ENCODE measurements at places on chromosomes 11 and 22.

GRCh38 chr11:1153105-1153950, 4.4 kb upstream of the MUC5AC start:
- DNase-seq, result no peak

GRCh38 chr11:131300439-131300717, 70.0 kb upstream of the NTM start:
- no peak for DNase-seq

- no peak for DNase-seq
These were observed 149.3 kb downstream of the FBXO7 start for GRCh38 chr22:32623943-32624342.

DNA sequence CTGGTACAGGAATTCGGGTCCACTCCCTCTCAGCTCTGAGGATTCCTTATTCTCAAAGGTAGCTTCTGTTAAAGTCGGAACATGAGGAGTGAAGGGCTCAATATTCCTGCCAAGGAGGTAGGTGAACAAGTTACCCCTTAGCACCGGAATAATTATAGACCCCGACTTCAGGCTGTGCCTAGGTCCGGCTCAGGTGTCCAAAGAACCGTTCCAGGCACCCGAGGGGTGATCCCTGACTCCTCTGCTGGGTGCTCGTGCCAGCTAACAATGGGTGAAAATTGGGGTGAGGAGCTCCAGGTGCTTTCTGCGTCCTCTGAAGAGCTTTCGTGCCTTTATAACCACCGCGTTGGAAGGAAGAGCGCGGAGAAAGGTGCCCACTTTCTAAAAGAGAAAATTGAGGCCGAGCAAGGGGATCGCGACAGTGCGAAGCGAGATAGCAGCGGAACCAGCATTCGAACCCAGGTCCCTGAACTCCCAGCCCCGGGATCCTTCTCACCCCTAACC, 393 bp downstream of the CYB561A3 start:
- DNase-seq, result no peak

GRCh38 chr11:68651208-68651984, 32.9 kb upstream of the GAL start:
- no peak for DNase-seq

DNA sequence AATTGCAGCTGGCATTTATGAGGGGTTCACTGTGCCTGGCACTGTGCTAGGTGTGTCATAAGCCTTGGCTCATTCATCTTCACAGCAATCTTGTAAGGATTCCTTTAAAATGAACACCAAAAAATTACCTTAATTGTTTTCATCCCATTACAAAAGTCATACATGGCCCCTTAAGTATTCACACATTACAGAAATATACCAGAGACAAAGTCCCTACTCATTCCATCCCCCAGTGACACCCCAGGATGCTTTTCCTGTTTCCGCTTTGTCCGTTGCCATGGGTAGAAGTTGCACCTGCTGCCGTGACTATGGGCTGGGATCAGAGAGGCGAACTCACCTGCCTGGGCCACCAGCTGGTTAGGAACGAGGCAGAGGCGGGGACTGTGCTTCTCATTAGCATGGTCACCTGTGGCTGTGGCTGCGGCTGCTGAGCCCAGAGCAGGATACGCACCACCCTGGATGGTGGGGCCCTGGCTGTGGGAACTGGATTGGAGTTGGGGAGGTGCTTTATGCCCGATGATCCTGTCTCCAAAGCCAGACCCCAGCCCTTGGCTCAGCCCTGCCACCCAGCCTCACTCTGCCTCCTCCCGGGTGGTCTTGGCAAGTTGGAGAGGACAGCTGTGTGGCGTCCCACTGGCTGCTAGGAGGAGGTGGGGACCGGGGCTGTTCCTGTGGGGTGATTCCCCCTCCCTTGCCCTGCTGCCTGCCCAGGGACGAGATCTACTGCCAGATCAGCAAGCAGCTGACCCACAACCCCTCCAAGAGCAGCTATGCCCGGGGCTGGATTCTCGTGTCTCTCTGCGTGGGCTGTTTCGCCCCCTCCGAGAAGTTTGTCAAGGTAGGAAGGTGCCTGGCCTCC, 60.8 kb downstream of the MYO7A start:
- no peak for DNase-seq

- DNase-seq, result no peak
These were observed 19.9 kb upstream of the CLDN5 start for GRCh38 chr22:19543970-19544708.

DNA sequence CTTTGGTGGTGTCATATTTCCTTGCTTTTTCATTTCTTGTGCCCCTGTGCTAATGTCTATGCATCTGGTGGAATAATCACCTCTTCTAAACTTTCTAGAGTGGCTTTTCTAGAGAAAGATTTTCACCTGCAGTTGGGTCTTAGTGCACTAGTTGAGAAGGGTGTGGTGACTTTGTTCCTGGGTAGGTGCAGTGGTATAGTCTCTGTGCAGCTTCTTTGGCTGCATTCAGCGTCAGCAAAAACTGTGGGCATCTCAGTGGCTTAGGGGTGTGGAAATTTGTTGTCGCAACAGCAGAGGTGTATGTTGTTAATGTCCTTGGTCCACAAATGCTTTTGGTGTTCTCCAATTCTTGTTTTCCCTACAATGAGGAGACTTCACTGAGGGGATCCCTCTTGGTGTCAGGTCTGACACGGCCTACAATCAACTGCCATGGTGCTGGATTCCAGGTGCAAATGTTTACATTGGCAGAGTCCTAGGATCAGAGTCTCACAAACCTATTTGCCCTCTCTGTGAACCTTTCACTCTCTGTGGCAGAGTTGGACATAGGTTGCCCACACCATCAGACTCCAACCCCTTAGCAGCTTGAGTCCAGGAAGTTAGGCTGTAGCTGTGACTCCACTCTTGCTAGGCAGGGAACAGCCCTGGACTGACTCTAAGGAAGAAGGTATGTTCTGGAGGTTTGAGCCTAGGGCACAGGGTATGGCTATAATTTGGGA, 48.8 kb downstream of the GDPD4 start:
- DNase-seq, result no peak

GRCh38 chr11:92885600-92885999, 83.9 kb upstream of the MTNR1B start:
- DNase-seq, result no peak

DNA sequence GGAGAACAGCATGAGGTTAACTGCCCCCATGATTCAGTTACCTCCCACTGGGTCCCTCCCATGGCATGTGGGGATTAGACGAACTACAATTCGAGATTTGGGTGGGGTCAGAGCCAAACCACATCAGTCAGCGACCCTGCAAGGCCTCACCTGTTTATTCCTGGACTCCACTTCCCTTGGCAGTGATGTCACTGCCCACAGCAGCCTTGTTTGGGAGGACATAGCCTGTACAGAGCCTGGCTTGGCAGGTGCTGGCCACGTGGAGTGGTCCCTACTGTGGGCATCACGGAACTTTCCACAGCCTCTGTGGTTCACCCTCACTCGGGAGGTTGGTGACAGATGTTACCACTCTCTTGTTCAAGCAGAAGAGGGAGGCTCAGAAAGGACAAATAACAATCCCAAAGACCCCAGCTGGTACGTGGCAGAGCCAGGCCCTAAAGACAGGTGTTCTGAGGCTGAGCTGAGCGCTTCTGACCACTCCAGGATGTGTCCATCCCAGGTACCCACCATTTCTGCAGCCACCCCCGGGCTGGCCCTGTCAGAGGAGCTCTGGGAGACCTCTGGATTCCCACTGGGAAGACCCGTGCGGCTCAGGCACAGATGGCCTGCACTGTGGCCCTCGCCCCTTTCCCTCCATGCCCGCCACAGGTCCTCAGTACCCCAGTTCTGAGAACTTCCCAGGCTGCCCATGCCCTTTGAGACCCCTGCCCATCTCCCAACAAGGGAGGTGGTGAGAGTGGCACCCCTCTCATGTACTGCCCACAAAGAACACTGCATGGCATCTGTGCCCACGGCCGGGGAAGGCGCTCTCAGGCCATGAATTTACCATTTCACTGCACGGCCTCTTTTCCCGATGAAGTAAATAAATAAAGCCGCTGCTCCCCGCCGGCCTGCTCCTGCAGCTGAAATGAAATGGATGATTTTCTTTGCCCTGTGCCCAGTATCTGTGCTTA, 605.8 kb downstream of the TBC1D22A start:
- DNase-seq, result no peak

GRCh38 chr11:70476669-70477068, 78.3 kb downstream of the CTTN start:
- DNase-seq, result no peak

DNA sequence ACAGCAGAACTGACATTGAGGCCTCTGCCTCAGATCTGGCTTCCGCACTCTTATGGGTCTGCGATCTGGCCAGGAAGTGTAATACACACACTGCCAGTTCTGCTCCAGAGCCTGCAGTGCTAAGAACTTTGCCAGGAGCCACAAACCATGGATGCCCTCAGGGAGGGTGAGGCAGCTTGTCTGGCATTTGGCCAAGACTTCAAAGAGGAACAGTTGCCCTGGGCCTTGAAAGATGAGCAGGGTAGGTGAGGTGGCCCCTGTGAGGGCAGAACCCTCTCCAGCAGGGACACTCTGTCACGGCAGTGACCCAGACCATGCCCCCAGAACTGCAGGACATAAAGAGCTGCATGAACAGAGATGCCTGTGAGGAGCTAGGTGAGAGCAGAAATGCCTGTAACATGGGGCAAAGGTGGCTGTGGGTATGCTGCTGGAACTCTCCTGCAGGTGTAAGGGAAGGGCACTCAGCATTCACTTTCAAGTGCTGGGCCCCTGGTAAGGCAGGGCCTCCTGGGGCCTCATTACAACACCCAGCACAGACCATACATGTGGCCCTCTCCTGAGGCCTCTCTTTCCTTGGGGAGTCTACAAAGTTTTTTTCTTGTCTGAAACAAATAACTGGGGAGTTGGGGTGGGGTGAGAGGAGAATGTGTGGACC, 47.3 kb downstream of the NEU3 start:
- no peak for DNase-seq

- DNase-seq, result no peak
These were observed 20.5 kb upstream of the AMOTL1 start for GRCh38 chr11:94747601-94748041.

GRCh38 chr11:8748317-8748716, 65.7 kb downstream of the RPL27A start:
- no peak for DNase-seq

DNA sequence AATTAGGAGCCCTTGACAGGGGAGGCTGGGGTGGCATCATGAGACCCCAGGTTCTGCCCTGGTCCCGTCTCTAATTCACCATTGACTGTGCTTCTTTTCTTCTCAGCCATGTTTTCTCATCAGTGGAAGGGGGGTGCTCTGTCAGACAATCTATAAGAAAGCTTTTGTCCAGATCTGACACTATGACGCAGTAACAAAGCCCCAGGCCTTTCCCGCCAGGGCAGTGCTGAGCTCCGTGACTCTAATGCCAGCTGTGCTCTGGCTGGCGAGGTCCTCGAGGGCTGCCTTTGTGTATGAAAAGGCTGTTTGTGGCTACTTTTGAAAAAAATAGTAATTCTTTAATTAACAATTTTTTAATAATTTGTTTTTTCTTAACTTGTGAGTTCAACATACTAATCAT, 3.2 kb downstream of the CD6 start:
- no peak for DNase-seq

DNA sequence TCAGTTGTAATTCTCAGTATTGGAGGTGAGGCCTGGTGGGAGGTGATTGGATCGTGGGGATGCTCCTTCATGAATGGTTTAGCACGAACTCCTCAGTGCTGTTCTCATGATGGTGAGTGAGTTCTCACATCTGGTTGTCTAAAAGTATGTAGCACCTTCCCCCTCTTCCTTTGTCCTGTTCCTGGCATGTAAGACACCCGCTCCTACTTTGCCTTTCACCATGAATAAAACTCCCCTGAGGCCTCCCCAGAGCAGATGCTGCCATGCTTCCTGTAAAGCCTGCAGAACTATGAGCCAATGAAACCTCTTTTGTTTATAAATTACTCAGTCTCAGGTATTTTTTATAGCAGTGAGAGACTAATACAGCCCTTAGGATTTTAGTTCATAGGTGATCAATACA, 191.5 kb downstream of the MAML2 start:
- DNase-seq, result no peak

DNA sequence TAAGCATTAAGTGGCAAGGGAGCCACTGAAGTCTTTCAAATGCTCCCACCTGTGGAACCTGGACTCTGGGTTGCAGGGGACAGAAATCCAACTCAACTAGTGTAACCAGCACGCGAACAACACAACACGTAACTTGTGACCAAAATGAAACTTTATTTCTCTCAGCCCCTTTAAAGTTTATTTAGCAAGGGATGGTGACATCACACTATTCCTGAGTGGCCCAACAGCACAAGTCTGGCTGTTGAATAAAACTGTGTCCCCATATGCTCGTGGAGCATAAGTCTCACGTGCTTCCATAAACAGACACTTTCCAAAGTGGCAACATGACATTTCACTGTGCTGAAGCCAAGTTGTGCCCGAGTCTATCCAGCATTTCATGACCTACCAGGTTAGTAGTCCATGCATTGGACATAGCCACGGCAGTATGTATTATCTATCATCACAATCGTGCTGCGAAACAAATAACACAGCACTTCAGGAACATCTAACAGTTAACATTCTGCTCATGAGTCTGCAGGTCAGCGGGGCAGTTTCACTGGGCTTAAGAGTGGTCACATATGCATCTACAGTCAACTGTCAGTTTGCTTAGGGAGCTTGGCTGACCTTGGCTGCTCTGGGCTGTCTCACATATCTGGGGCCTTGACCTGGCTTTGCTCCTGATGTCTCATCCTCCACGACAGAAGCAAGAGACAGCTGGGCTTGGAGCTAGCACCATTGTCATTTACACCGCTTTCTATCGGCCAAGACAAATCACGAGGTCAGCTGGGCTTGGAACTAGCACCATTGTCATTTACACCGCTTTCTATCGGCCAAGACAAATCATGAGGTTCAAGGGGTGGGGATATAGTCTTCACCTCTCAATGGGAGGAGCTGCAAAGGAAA, 35.0 kb upstream of the LMO2 start:
- no peak for DNase-seq

DNA sequence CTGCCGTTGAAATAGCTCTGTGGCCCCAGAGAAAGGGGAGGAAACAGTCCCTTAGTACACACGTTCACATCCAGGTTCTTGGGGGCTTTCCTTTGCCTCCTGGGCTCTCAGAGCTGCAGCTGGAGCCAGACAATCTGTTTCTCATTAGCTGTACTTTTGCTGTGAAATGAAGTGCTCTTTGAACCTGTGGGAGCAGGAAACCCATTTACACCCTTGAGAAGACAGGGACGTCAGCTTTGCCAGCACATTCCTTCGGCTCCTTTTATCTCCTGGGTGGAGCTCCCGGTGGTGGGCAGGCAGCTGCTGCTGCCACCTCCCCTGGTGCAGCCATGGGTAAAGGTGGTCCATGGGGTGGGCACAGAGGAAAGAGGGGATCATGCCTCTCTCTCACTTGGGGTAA, 80.6 kb upstream of the TIMP3 start:
- DNase-seq, result no peak

- no peak for DNase-seq
These were observed 453.1 kb downstream of the NELL1 start for GRCh38 chr11:21122523-21122922.

- no peak for DNase-seq
These were observed 6.1 kb downstream of the IFITM10 start for GRCh38 chr11:1744137-1744886.

GRCh38 chr11:102046841-102047240, 396 bp upstream of the CFAP300 start:
- no peak for DNase-seq
